K562 (cell line): ENCODE measurements at places on chromosomes 3 and 15. TPM values are rescaled to one million over a fixed set of nuclear protein-coding genes. Genes with fewer than 3 reads are reported as not detected.

The CCDC71 gene
- 18.4 and 18.7 TPM in 2 replicates for total RNA-seq

The GP5 gene
- total RNA-seq = 0.09 TPM in 1 of 2 replicates, not detected in the other

The PDHB gene
- total RNA-seq = 50.9 and 51.2 TPM in 2 replicates

The HTR3E gene
- total RNA-seq = not detected in 2 replicates

The TMC3 gene
- total RNA-seq = not detected in 2 replicates

The ANKRD34C gene
- total RNA-seq = not detected in 2 replicates

The FANCI gene
- 148 and 150 TPM in 2 replicates for total RNA-seq

The EXOG gene
- total RNA-seq = 14.4 and 14.5 TPM in 2 replicates

The C3orf70 gene
- 0.04 TPM in 1 of 2 replicates, not detected in the other for total RNA-seq

The KIF7 gene
- total RNA-seq = 1.7 and 1.8 TPM in 2 replicates

The MUSTN1 gene
- 0.78 TPM in 1 of 2 replicates, not detected in the other for total RNA-seq

The GJD2 gene
- not detected in 2 replicates for total RNA-seq

The FMN1 gene
- 0.07 TPM in 2 replicates for total RNA-seq

The CHRNA3 gene
- not detected in 2 replicates for total RNA-seq

The ASB14 gene
- not detected in 2 replicates for total RNA-seq

The FETUB gene
- total RNA-seq = not detected in 2 replicates

The ATP8B4 gene
- total RNA-seq = 0.51 and 0.69 TPM in 2 replicates

The P2RY14 gene
- total RNA-seq = not detected in 2 replicates

The NAALADL2 gene
- total RNA-seq = 0.44 TPM in 1 of 2 replicates, not detected in the other

The CGNL1 gene
- 0.07 and 0.18 TPM in 2 replicates for total RNA-seq

The SCN11A gene
- total RNA-seq = not detected in 2 replicates

The ARL6IP5 gene
- total RNA-seq = 11.5 and 15.2 TPM in 2 replicates

The TICRR gene
- total RNA-seq = 21.0 and 22.9 TPM in 2 replicates

The NOX5 gene
- total RNA-seq = not detected in 2 replicates

The GOLGA8T gene
- not detected in 2 replicates for total RNA-seq

The STXBP5L gene
- not detected in 2 replicates for total RNA-seq

The TMEM266 gene
- not detected in 2 replicates for total RNA-seq

The RARRES1 gene
- total RNA-seq = not detected in 2 replicates

The ARRDC4 gene
- total RNA-seq = 11.4 and 15.8 TPM in 2 replicates
